Mesendoderm (in vitro differentiated cells): ENCODE measurements at places on chromosomes 3 and 15.

DNA sequence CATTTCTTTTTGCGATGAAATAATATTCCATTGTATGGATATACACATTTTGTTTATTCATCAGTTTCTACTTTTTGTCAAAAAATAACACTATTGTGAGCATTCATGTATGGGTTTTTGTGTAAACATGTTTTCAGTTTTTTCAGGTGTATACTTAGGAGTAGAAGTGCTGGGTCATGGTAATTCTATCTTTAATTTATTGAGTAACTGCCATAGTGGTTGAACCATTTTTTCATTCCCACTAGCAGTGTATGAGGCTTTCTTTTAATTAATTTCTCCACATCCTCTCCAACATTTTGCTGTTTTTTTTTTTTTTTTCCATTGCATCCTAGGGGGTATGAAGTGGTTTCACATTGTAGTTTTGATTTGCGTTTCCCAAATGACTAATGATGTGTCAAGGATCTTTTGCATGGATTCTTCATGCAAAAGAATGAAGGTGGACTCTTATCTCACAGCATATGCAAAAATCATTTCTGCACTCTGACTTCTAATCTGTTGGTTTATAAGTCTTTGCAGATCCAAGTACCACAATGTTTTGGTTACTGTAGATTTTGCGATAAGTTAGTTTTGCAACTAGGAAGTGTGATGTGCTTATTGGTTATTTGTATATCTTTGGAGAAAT is 12.6 kb downstream of the ATP2C1 start:
- no peaks in the 10 kb centered on the region for H3K36me3 ChIP-seq
- no peaks in the 10 kb centered on the region for H3K4me1 ChIP-seq
- H3K27me3 ChIP-seq = no peaks in the 10 kb centered on the region
- DNase-seq = no peak
- no peak overlapping the region for H3K27ac ChIP-seq

- no peaks in the 10 kb centered on the region for H3K27me3 ChIP-seq
- H3K27ac ChIP-seq = no peak overlapping the region
- peak; percentile 73 for DNase-seq
- H3K4me1 ChIP-seq = no peaks in the 10 kb centered on the region
Observed at GRCh38 chr3:112437146-112438022, 61.9 kb downstream of the BTLA start.

DNA sequence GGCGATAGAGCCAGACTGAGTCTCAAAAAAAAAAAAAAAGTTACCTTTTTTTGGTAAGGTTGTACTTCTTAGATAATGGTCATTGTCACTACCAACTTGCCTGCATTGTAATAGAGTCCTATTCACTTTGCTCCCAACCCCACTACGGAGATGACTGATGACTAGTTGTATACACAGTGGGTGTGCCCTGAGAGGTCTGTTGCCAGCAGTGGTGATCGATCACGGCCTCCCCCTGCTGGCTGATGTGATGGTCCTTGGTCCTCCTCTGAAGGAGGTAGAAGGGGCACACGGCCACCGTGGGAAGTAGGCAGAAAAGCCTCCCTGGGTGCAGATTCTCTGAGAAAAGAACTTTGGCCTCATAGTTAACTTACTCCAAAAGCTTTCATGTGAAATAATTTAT is 10.7 kb downstream of the GCNT3 start:
- DNase-seq = peak; percentile 71
- H3K27me3 ChIP-seq = no peaks in the 10 kb centered on the region
- H3K27ac ChIP-seq = no peak overlapping the region
- no peaks in the 10 kb centered on the region for H3K4me1 ChIP-seq
- H3K4me3 ChIP-seq = no peak overlapping the region

DNA sequence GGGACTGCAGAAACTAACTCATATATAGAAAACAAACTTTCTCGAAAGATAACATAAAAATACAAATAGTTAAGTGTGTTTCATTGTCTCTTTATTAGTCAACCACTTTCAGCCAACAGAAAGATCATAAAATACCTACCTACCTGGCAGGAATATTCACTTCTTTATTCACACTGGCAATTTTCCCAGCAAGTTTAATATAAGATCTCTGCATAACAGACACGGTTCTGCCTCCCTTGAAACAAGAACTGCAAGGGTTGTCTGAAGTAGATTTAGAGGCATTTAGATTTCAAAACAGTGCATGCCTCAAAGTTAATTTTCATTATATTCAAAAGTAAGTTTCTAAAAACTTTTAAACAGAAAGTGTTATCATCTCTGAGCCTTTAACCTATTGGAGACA is 7.1 kb downstream of the NPTN start:
- DNase-seq = no peak
- no peak overlapping the region for H3K4me3 ChIP-seq
- no peaks in the 10 kb centered on the region for H3K27me3 ChIP-seq

DNA sequence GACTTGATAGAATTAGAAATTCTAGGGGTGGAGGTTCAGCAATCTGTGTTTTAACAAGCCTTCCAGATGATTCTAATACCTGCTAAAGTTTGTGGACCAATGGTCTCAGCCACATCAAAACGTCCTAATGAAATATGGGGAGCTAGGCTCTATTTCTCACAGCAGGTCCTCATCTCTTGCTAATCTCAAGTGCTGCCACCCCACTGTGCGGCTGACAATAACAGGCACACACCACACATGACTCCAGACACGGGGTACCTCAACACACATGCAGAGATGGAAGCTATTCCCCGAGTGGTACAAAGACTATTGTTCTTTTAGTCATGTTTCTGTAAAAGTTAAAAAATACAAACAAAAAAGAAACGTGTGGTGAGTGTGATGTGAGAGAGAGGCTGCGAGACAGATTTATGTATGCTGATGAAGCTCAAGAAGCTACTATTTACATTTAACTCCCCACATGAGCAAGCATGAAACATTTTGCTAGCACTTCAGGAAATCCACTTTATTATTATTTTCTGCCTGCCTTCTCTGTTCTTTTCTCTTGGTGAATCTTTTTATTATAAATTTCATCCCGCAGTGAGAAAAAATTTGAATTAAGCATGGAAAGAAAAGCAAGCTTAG is 405.6 kb downstream of the MAGI1 start:
- H3K36me3 ChIP-seq = no peaks in the 10 kb centered on the region
- H3K27me3 ChIP-seq = no peaks in the 10 kb centered on the region
- DNase-seq = peak; percentile 31
- H3K4me3 ChIP-seq = no peak overlapping the region
- peaks cover 4% of the 10 kb centered on the region for H3K4me1 ChIP-seq
